ENCODE measurements at places on chromosomes 12 and 14.

- no peak for DNase-seq
These were observed 36.1 kb downstream of the SNX6 start for GRCh38 chr14:34593740-34594375.

DNA sequence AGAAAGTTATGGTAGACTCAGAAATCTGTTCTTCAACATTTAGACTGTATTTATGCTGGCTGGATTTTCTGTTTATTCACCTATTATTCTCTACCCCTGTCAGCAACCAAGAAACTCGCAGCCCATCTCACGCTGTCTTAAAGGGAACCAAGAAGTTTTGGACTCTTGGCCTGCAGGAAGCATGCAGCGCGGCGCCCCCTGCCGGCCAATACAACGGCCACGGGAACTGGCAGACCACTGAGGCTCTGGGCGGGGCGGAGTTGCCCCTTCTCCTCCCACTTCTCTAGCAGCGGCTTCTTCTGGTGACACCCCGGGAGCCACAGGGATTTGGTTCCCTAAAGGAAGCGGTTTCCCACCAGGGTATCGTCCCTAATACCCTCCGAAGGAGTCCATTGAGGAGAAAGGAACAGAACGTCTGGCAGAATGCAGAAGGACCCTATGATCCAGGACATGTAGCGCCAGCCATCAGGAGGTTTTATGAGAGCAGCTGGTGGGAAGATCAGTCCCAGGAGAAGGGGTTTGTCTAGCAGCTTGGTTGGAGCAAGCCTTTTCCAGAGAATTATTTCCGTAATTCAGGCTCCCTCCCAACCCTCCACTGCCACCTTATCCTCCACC, 21.0 kb upstream of the RNASE2 start:
- DNase-seq = no peak

DNA sequence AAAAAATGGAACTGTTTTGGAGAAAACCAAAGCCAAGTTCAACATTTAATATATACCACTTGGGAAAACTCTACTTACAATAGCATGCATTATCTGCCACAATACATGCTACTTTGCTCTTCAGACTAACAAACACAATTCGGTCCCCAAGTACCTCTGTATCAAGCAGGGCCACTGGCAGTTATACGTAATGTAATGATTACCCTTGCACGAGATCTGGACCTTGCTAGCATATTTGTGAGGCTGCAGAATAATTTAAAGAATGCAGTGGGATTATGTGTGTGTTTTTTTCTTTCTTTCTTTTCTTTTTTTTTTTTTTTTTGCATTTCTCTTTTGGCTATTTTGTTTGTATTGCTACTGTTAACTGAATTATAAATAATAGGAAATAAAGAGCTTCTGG, 22.8 kb upstream of the PYGL start:
- no peak for DNase-seq

DNA sequence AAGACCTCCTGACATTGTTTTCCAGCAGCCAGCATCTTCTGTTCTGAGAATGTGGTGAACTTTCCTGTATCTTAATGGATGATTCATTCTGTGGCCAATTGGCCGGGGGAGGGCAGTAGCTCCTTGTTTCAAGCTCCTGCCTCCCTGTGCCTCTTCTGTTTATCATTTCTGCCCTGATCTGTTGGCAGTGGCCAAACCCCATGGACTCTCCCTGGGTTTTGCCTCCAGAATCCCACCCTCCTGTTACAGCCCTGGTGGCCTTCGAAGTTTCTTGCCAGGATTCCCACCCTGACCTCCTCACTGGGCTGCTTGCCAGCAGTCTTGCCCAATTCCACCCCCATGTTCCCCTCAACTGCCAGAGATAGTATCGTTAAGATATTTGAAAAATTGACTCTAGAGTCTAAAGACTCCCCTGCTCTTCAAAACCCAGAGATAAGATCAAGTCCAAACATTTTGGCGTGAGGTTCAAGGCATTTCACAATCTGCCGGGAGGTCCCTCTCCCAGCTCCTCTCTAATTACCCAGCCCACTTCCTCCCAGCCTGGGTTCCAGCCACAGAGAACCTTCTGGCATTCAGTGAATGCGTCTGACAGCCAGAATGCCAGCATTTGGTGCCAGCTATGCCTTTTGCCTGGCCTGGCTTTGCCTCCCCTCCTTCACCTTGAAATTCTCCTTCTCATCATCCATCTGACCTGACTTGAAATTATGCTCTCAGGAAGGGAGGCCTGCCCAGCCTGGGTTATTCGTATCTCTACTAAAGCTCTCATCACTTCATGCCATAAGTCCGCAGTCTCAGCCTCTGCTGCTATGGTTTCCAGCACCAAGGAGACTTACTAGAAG, 37.7 kb upstream of the TXNRD1 start:
- DNase-seq = no peak

DNA sequence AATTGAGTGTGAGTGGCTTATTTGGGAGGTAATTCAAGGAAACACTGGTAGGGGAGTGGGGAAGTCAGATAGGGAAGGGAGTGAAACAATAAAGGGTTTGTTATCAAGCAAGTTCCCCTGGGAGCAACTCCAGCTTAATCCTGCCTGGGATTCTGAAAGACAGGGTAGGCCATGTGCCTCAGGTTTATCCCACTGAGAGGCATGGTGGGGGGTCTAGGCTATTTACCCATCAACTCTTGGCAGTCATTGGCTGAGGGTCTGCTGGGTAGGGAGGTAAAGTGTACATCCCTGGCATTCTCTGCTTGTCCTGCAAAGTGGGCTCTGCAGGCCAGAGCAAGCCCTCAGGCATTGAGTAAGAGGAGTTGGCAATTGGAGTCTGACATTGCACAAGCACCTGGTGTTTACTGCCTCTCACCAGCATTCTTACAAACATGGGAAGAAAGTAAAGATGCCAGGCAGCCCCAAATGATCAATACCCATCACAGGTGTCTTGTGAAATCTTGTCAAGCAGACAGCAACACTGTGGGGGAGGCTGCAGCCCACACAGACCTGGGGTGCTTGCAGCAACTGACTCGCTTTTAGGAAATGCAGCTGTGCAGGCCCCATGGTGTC, 169.3 kb downstream of the KTN1 start:
- no peak for DNase-seq

- no peak for DNase-seq
These were observed 132.0 kb downstream of the PPM1H start for GRCh38 chr12:62802984-62803383.

DNA sequence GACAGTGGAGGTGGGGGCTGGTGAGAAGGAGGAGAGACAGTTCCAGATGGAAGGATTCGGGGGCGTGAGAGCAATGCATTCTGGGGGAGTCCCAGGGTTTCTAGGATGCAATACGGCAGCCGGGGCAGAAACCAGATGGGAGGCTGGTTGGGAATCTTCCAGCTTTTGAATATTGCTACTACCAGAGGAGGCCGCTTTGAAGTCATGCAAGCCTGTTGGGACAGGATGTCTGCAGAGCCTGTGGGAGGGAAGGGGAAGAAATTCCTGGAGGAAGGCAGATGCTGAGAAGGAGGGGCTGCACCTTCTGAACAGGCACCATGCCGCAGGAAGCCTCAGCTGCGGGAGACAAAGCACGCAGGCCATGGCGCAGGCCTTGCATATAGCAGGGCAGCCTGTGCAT, 105.4 kb downstream of the APAF1 start:
- DNase-seq = no peak

GRCh38 chr14:58878439-58879139, 240.8 kb downstream of the DACT1 start:
- DNase-seq = no peak

- DNase-seq = no peak
These were observed 28.3 kb upstream of the HIGD1C start for GRCh38 chr12:50924131-50924438.

GRCh38 chr12:19856389-19856788, 417.1 kb downstream of the AEBP2 start:
- DNase-seq = no peak

DNA sequence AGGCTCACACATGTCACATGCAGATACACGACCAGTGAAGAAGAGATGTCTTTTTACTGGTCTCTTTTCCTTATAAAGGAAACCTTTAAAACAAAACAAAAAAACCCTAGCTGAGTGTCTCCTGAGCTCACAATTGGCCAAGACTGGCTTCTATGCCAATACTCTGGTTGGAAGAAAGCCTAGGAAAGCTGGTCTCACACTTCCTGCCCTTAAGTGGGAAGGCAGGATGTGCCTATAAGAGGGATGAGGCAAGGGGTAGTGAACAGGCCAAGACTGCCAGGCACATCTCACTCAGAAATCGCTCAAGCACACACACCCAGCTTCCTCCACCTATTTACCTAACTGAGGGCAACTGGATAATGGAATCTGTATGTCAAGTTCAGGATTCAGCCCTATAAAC, 50.0 kb downstream of the SOCS2 start:
- no peak for DNase-seq

DNA sequence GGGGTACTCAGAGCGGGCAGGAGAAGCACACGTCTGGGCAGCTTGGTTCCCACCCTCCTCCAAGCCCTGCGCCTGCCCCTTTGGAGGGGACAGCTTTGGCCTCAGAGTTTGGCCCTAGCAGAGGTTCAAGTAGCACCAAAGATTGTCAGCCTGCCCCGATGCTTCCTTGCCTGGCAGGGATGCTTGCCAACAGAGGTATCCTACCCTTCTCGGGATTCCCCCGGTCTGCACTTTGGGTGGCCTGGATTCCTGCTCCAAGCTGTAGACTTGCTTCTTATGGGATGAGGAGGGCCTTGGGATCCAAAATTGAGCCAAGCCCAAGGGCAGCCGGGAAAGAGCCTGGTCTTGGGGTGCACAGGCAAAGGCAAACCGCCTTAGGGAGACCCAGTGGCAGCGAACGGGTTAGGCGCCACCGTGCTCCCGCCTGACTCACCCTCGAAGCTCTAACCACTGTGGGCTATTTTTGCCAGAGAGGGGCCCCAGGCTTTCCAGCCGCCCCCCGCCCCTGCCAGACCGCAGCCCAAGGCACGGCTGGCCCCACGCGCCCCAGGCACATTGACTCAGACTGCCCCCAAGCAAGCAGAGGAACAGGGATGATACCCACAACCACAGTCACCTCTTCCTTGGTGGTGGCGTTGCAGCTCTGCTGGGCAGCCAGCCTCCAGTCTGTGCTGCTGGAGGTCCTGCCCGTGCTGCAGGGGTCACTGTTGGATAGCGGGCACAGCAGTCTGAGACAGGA, 847 bp upstream of the WNT10B start:
- no peak for DNase-seq

DNA sequence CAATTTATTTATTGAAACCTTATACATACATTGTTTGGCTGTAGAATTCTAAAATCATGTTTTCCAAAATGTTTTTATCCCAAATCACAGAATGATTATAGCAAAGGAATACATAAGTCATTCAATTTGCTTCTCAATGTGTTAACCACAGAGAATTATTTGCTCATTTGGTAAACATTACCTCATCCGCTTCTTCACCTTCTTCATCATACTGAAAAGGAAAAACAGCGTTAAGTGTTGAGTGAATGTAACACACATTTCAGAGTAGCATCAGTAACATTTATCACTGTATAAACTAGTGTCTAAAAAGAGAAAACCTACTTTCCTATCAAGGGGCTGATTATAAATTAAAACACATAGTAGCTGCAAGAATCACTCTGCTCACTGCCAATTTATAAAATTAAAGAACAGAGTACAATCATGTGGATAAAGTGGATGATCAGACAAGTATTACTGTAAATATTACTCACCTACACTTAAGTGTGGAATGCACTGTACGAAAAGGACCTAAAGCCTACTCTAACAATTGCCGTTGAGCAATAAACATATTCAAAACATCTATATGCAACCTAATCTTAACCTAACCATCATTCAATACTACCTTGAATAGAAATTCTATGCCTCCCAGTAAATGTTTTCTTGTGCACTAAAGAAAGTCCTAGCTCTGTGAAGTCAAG, 18.1 kb upstream of the PHLDA1 start:
- DNase-seq = no peak

GRCh38 chr12:124604264-124604680, 36.9 kb upstream of the NCOR2 start:
- DNase-seq = no peak

GRCh38 chr14:89085737-89086382, 261.4 kb downstream of the TTC8 start:
- no peak for DNase-seq

GRCh38 chr14:62209287-62209899, 447.2 kb downstream of the SNAPC1 start:
- no peak for DNase-seq

- no peak for DNase-seq
These were observed 444.6 kb downstream of the RAD51B start for GRCh38 chr14:68264260-68264569.

GRCh38 chr12:53722450-53723041, 4.7 kb downstream of the CALCOCO1 start:
- no peak for DNase-seq

DNA sequence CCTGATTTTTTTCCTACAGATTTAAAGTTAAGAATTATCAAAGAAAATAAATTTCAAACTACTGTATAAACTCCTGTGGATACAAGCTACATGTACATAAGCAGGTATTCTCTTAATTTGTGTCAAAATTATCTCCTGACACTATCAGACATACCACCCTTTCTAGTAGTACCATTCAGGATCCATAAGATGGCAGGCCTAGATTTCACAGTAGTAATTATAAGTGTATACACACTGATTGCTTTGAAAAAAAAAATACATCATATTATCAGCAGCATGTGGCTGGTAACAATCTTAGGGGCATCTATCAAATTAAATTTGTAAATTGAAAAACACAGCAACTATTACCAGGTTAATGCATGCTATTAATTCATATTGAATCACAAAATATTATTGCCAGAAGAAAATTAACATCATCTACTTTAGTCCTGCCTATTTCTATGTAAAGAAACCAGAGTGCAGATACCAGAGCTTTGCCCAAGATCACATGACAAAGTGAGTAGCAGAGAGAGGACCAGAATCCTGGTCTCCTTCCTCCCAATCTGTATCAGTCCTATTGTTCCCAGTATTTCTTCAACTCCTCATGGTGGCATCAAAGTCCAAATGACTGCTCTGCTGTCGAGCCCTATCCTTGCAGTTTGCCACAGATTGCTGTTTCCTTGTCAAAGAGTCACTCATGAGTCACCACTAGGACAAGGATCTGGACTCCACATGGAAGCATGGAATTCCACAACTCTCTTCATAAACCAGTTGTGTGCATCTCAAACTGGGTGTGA, 27.7 kb upstream of the CALM1 start:
- DNase-seq = no peak

DNA sequence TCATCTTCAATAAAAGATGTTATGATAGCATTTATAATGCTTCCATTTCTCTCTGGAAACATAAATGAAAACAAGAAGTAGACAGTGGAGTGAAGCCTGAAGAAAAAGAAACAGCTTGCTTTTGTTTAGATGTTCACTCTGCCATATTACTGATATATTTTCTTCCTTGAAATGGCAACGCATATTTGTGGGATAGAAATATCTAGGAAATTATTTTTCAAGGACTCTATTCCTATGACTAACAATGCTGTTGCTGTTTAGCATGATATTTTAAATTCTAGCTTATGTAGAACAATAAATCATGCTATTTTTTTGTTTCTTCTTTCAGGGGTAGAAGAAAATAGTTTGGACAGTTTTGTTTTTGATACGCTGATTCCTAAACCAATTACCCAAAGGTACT, 359.0 kb downstream of the NAV3 start:
- DNase-seq = no peak

GRCh38 chr12:91777268-91777992, 368.2 kb downstream of the BTG1 start:
- DNase-seq = no peak

Measured in activated CD4-positive, alpha-beta T cell treated with anti-CD3 and anti-CD28 coated beads for 1 hour (primary cell).